ENCODE measurements at places on chromosomes 6 and 20.
A peak's percentile ranks its signal among the peaks of the same experiment; 100 is the strongest.

DNA sequence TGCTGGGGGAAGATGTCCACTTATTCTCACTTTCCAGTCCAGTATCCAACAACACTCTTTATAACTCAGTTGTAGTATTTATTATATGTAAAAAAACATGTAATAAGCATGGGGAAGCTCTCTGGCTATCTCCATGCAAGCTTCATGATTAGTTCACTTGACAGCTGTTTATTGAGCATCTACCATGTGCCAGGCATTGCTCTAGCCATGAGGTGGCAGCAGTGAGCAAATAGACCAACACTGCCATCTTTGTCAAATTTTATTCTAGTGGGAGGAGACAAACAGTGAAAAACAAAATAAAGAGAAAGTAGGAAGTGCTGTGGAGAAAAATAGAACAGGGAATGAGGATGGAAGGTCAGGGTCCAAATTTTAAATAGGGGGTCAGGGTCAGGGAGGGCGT is 131.8 kb downstream of the CFAP61 start:
- no peak for DNase-seq

DNA sequence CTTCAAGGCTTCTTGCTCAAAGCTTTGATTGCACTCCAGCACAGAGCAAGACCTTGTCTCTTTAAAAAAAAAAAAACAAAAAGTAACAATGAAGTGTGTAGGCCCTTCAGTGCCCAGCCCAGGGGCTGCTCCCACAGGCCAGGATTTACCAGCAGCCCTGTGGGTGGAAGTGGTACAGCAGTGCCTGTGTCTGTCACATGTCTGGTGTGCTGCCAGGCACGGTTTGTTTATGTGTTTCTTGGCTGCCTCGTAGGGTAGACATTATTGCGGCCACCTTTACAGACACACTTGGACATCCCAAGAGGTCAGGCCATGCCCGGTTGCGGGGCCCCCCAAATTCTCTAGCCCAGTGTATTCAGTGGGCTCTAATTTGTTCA is 12.7 kb downstream of the DYNLRB1 start:
- DNase-seq, result no peak

DNA sequence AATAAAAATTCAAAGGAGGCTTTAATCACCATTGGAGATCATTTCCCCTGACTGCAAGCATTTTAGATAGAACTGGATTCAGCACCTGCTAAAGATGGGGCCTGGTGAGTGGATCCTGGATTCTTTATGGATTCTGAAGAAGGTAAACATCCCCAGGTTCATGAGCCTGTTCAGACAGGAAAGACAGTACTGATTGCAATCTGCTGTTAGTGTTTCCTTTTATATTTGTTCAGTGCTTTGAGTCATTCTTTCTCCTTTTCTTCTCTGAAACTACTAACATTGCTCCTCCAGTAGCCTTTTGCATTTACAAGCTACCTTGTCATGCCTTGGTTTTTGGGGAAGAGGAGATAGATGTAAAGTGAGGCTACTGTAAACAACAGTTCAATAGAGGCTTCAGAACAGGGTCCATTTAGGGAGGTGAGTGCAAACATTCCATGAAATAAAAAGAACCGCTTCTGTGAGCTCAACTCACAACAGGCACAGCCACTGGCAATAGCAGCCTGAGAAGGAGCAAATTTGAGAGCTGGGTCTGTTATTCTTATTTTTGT is 66.4 kb upstream of the PRL start:
- peak; percentile 49 for DNase-seq

DNA sequence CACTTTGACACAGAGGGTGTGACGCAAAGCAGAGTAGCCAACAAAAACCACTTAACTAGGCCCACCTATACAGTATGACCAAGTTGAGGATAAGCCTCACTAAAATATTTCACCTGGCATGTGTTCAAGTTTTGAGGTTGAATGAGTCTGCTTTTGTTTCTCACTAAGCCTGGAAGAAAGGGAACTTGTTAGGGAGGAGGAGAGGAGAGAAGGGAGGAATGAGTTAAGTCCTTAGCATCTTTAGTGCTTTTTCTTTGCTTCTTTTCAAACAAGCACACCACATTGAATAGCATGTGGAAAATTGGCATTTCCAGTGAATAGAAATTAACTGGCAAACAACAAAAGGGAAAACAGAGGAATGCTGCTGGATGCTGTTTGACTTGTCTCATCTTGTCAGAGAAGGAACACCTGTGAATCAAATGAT is 461.9 kb downstream of the GJA1 start:
- DNase-seq, result no peak

DNA sequence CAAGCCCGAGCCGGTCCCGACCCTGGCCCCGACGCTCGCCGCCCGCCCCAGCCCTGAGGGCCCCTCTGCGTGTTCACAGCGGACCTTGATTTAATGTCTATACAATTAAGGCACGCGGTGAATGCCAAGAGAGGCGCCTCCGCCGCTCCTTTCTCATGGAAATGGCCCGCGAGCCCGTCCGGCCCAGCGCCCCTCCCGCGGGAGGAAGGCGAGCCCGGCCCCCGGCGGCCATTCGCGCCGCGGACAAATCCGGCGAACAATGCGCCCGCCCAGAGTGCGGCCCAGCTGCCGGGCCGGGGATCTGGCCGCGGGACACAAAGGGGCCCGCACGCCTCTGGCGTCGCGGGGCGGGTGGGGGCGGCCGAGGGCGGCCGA is 37.5 kb downstream of the YTHDF1 start:
- no peak for DNase-seq

- DNase-seq, result no peak
Observed at GRCh38 chr20:56005389-56005715, at the start of gene CBLN4. TSS of gene CBLN4 (minus strand) at chr20:56005519. CDS start at chr20:56004171, 1,348 bp downstream.

DNA sequence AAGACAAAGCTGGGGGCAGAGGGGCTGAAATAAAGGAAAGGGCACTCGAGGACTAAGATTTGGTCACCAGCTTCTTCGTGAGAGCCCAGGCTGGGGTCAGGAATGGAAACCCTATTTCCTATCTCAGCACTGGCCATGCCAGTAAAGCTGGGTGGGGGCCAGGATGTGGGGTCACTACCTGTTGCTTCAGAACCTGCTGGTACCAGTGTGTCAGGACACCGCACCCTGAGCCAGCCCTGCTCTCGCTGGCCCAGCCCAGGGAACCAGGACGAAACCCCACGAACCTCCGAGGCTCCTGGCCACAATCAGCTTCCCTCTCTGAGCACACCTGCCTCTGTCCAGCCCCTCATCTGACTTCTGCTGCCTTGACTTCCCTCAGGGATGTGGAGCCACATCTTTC is 2.1 kb downstream of the CDSN start:
- no peak for DNase-seq

DNA sequence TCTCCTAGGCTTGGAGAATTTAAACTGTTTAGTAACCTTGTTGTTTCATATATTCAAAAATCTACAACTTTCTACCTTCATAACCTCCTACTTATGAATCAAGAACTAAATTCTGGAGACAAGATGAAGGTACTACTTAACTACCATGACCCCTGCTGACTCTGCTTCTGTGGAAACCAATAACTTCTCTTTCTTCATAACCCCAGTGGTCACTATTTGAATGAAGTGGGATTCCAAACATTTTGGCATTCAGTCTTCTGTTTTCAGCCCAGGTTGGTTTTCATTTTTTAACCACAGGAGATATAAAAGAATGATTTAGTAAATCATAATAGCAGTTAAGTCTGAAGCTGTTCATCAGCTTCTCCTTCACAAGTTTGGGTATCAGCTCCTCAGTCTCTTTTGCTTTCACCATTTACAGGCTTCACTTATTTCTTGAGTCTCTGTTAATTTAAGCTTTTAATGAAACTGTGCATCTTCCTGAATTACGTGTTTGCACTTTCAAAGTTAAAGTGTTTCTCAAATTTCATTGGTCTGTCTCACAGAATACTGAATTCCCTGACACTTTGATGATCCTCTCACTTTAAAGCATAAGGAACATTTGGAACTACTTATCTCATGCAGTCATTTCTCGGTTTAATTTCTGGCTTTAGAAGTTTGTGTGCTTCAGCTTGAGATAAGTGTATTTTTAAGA is 9.5 kb downstream of the SENP6 start:
- DNase-seq, result no peak

DNA sequence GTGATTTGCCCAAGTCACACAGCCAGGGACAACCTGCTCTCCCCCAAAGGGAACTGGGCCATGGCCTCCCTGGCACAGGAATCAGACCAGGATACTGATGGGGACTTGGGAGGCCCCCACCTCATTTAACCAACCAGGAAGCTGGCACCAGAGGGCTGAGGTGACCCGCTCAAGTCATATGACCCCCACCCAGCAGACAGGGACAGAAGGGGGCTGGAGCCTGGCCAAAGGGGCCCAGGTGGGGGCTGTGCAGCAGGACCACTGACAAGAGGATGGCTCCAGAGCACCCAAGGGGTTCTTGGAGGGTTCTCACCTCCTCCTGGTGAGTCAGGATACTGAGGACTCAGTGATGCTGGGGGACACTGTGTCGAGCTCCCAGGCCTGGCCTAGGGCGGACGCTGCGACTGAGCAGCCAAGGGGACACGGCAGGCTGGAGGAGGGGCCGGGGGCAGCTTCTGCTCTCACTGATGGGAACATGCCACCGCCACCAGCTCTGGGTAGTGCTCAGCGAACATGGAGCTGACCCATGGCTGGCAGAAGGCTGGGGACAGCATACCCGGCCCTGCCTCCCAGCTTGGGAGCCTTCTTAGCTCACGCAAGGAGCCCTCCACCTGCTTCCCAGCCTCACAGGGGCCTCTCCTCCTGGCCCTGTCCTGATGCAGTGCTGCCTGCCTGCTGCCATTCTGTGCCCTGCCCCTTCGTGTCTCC is 1.2 kb downstream of the CST7 start:
- no peak for DNase-seq

DNA sequence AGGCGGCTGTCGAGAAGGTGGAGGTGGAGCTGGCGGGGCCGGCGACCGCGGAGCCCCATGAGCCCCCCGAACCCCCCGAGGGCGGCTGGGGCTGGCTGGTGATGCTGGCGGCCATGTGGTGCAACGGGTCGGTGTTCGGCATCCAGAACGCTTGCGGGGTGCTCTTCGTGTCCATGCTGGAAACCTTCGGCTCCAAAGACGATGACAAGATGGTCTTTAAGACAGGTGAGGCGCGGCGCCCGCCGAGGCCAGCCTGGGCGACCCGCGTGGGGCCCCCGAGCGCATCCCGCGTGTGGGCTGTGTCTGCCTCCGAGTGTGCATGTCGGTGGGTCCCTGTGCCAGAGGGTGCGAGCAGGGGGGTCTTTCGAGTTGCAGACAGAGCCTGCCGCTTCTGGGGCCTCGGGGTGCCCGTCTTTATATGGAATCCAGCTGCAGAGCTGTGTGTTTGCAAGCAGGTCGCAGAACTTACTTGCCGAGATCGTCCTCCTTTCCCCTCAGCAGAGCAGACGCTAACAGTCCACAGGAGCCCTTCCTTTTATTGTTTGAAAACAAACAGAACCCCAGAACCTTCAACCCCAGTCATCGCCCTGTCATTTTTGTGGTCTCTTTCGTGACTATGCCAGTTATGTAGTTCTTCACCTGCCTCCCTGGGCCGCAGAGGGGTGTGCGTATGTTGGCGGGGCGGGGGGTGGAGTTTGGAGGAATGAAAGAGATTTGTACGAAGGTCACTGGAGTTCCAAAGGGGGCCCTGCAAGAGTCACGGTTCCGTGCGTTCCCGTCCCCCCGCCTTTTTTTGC is 766 bp downstream of the SLC16A10 start:
- no peak for DNase-seq

DNA sequence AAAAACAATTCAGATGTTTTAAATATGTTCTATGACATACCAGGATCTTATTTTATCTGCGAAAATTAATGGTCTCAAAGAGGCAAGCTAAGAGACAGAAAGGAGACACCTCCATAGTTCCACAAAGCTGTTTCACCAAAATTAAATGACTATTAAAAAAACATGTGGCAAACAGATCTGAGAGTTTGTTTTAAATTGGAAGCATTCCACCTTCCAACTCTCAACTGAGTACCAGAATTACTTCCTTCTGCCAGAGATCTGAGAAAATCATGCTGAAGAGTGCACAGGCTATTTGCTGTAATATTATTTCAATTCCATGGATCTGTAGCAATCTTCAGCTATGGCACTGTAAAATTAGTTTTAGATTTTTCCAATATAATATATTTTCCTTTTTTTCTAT is 669.5 kb upstream of the MARCKS start:
- DNase-seq, result no peak

- DNase-seq, result no peak
Observed at GRCh38 chr6:149901444-149902140, 3.7 kb upstream of the RAET1E start.

GRCh38 chr6:114075300-114075699 is 104.4 kb upstream of the HDAC2 start:
- no peak for DNase-seq

GRCh38 chr6:89612121-89612520 is 26.4 kb downstream of the LYRM2 start:
- no peak for DNase-seq

DNA sequence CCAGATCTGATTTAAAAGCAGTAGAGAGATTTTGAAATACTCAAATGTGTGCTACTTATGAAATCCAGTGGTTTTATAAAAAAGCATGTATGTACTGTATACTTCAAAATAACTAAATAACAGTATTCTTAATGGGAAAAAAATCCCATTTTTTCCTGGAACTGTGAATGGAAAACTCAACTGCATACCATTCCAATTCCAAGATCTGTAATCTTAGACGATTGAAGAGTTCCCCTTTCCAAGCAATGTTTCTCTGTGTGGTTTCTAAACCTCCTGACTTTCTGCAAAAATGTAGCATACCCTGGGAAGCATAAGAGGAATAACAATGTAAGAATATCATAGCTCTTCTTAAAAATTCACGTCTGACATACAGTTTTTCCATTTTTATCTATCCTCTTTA is 40.3 kb upstream of the HIVEP2 start:
- DNase-seq, result no peak

DNA sequence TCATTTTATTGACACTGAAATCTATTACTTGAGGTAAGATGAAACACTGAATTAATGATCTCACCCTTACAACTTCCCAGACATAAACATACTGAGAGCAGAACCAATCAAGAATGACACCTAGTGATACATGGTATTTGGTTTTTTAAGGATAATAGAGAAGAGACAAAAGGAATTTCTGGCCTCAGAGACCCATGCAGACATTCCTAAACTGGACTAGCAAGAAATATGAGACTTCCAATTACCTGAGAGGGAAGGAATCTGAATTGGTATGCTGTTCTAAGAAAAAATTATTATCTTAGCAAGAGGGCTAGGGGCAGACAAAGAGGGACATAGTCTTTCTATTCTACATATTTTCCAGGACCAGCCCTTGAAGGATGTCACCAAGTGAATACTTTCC is 141.1 kb downstream of the BMP5 start:
- no peak for DNase-seq

DNA sequence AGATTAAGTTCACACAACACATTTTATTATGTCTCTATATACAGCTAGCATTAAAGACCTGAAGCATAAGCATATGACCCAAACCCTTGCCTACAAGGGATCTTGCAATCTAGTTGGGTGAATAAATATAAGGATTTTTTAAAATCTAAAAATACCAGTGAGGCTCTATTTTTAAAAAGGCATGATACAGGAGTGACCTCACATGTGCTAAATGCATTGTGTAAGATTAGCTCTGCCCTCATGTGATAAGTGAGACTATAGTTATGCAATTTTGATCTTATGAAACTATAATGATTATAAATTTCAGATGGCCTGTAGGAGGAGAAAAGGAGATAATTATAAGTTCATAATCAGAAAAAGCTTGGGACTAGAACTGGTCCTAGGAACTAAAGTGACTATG is 451.0 kb upstream of the MAN1A1 start:
- DNase-seq, result no peak

Data from NCI-H187 (cell line).